Activated CD4-positive, alpha-beta T cell treated with anti-CD3 and anti-CD28 coated beads, Interleukin-2, amount 50 U/mL, for 24 hours (primary cell): ENCODE measurements at places on chromosomes 1 and 21.

DNA sequence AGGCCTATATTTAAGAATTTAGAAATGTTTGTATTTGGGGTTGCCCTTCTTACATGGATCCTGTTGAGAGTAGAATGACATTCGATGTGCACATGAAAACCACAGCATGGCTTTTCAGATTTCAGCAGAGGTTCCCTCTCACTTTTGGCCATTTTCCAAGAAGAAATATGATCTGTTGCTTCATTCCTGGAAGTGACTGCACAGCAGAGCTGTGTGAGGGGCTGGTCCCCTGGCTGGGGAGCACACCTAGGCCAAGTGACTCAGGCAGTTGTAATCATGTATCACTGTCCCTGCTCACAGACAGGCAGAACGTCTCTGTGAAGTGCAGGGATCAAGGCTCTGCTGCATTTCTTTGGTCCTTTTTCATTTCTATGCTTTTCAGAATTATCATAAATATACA, 32.3 kb downstream of the AGT start:
- no peak for DNase-seq

GRCh38 chr1:14631421-14631820, 32.9 kb downstream of the KAZN start:
- no peak for DNase-seq

DNA sequence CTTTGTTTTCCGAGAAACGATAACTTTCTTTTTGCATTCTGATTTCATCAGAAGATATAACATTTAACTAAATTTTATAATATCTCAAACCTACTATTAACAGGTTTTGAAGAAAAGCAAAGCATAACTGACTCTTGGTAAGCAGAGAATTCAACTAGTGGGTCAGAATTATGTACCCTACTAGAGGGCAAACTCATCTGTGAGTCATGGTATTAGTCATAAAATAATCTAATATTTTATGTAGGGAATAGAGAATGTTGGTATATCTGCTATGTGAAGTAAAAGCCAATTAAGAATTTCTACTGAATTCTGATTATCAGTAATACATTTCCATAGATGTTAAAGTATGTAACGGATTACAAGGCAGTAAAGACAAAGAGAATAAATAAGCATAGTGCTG, 56.8 kb downstream of the USP1 start:
- DNase-seq = no peak

GRCh38 chr1:69504730-69505252, 62.9 kb upstream of the LRRC7 start:
- DNase-seq = no peak

DNA sequence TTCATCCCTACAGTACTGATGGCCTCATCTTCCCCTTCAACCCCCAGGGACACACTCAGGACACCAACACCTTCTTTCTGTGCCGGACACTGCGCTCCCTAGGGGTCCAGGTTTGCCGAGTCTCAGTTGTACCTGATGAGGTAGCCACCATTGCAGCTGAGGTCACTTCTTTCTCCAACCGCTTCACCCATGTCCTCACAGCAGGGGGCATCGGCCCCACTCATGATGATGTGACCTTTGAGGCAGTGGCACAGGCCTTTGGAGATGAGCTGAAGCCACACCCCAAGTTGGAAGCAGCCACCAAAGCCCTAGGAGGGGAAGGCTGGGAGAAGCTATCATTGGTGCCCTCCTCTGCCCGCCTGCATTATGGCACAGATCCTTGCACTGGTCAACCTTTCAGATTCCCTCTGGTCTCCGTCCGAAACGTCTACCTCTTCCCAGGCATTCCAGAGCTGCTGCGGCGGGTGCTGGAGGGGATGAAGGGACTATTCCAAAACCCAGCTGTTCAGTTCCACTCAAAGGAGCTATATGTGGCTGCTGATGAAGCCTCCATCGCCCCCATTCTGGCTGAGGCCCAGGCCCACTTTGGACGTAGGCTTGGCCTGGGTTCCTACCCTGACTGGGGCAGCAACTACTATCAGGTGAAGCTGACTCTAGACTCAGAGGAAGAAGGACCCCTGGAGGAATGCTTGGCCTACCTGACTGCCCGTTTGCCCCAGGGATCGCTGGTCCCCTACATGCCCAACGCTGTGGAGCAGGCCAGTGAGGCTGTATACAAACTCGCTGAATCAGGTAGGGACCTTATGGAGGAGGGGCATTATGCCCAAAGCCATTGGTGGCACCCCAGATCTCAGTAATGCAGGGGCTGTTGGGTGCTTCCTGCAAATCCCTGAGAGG, 5.1 kb upstream of the LENEP start:
- DNase-seq = no peak

GRCh38 chr1:204257446-204257845, 43.7 kb upstream of the GOLT1A start:
- no peak for DNase-seq

DNA sequence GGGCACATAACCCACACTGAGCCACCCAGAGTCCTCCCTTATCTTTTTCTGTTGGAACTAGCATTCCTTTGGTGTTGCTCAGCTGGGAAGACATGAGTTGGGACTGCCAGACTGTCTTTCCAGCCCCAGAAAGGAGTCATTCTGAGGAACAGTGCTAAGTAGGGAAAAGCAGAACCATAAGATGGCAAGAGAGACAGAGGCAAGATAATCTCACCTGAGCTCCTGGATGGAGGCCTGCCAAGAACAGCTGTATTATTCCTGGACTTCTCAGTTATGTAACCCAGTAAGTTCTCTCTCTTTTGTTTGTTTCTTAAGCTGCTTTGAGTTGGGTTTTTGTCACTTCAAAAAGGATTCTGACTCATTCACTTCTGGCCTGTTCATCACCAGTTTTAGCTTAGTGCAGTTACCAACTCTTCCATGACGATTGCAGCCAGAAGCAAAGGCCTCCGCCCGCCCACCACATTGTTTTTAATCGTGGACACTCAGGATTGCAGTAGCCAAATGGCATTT, 134.4 kb downstream of the OMA1 start:
- DNase-seq = no peak
